ENCODE measurements at places on chromosomes 4 and X.

DNA sequence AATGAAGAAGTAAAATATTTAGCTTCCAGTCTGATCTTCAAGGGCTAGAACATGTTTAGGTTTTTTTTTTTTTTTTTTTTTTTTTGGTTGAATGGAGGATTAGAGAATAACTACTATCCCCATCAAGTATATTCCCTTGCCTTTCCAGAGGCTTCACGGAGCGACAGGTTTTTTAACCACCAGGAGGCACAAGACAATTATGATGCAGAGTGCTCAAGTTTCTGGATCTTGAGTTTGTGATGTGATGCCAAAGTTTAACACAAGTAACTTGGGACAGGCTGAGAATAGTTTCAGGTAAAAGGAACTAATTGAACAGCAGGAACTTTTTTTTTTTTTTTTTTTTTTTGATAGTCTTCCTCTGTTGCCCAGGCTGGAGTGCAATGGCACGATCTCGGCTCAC, 30.3 kb downstream of the CCNI start:
- peak; percentile 14 for DNase-seq

GRCh38 chr4:171602638-171603355, 210.4 kb upstream of the GALNTL6 start:
- DNase-seq, result no peak

GRCh38 chrX:110216027-110216426, 101.9 kb downstream of the AMMECR1 start:
- DNase-seq, result no peak

GRCh38 chr4:93317561-93317960, 511.0 kb upstream of the ATOH1 start:
- no peak for DNase-seq

DNA sequence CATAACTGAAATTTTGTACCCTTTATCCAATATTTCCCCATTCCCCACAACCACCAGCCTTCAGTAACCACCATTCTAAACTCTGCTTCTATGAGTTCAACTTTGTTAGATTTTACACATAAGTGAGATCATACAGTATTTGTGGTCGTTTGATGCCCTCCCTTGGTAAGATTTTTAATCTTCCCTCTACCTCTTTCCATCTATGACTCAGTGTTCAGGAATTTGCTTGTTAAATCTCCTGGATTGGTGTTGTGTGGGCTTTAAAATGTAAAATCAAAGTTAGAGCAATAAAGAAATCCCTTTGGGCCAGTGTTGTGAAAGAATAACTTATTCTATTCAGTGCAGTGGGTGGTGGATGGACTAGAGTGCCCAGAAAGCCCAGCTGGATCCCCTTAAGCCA, 37.4 kb downstream of the SLC16A2 start:
- no peak for DNase-seq

DNA sequence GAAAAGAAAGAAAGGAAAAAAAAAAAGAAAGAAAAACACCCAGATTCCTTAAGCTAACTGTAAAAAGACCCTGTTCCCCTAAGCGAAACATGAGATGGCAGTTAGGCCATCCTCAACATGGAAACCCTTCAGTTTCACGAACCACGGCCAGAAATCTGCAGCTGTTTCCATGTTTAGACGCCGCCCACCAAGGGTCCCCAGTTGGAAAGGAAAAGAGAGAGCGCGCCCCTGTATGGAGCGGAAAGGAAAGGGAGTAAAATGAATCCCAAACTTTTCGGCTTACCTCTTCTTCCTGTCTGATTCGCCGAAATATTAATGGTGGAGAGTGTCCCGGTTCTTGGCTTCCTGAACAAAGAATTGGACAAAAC, 38.3 kb downstream of the MGARP start:
- DNase-seq, result no peak

DNA sequence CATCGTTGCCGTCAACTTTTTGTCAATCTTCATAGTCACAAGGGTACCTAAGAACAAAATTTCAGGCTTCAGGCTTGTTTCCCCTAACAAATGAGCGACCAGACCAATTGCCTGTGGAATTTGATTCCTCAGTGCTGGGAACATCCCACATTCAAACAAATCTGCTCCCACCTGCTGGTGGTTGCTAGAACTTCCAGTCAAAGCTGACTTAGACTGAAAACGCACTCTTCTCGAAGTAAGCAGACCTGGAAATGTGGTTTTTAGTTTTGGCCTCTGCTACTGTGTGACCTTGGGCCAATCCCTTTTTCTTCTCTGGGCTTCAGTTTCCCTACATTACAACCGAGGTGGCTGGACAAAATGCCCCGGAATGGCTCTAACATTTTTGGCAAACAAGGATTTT, 1.8 kb upstream of the GABRQ start:
- peak; percentile 25 for DNase-seq

DNA sequence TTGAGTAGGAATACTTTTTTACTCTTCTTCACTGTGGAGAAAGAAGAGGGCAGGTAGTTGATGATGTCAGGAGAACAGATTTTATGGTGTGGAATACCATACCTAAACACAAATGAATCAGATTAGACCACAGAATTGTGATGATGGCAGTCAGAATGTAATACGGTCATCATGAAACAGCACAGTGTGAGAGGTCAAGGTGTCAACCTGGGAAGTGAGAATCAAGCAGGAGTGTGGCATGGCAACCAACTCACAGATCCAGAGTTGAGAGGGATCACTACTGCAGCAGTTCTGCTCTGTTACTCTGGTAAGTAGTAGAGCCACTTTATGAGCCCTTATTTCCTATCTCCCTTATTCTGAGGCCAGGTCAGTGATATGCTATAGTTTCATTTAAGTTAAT, 27.7 kb downstream of the METTL14 start:
- no peak for DNase-seq

GRCh38 chr4:76216524-76216923, 2.9 kb upstream of the SCARB2 start:
- DNase-seq, result no peak

- no peak for DNase-seq
These were observed 24.4 kb downstream of the UGT2A3 start for GRCh38 chr4:68927165-68927564.

- no peak for DNase-seq
These were observed 34.2 kb downstream of the ELOVL6 start for GRCh38 chr4:110164251-110164650.

DNA sequence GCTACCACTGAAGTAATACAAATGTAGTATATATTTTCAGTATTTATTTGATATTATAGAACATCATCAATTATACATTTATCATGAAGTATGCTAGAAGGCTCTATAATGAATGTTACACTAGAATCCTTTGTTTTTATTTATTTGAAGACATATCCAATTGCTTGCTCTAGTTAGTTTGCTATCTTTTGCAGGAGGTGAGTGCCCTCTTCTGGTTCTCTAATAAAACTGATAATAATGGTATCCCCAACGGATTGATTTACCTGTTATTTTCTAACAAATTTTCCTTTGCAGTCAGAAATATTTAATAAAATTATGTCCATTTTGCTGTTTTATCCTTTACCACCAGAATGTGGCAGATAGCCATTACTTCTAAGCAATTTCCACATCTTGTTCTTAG, 274.3 kb upstream of the TACR3 start:
- DNase-seq, result peak; percentile 2

DNA sequence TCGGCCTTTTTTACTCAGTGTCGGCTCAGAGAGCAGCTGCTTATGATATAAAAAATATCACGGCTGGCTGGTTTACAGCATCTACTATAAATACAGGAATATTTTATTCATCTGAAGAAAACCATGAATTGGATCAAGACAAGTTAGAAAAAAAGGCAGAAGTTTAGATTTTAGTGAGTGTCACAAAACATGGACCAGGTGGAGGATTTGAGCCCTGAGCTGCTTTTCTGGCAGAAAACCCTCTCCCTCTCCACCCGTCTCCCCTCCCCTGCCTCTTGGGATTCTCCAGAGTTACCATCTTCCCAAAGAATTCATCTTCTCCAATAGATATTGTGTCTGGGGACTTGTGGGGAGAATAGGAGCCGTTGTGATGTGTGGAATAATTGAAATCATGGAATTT, 142.8 kb upstream of the RAI2 start:
- no peak for DNase-seq

- no peak for DNase-seq
These were observed 386.1 kb upstream of the CNKSR2 start for GRCh38 chrX:20988118-20988517.

DNA sequence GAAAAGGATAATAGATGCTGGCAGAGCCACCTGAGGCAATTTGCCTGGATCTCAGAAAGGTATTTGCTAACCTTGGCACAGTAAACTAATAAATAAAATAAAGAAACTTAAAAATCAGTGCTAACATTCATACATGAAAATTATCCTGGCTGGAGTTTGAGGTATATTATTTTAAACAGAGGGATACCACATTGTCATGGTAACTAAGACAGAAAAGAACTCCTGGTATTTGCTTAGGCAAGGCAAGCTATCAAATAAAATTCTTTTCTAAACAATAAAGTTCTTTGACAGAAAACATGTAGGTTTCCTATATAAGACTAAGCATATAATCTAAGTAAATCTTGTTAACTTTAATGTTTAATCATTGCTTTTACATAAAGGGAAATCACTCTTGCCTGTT, 218.8 kb downstream of the MAGEB17 start:
- no peak for DNase-seq

DNA sequence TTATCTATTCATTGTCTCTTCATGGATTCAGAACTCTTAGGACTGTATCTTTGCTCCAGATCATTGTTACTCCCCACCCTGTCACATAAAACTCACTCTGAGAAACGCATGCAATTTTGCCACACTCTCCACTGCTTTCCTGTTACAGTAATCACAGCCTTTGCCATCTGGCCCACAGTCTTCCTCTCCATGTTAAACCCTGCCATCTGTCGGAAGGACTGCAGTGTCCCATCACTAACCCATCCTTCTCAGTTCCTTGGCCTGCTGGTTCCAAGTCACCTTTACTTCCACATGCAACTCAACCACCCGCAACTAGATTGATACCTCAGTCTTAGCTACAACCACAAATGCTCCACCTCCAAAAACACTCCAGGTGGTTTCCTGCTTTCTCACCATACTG, 308.7 kb upstream of the FAM241A start:
- no peak for DNase-seq

GRCh38 chrX:18900401-18900976, 83.4 kb downstream of the PHKA2 start:
- DNase-seq, result no peak

- DNase-seq, result no peak
These were observed 29.8 kb downstream of the MSN start for GRCh38 chrX:65697211-65697641.

DNA sequence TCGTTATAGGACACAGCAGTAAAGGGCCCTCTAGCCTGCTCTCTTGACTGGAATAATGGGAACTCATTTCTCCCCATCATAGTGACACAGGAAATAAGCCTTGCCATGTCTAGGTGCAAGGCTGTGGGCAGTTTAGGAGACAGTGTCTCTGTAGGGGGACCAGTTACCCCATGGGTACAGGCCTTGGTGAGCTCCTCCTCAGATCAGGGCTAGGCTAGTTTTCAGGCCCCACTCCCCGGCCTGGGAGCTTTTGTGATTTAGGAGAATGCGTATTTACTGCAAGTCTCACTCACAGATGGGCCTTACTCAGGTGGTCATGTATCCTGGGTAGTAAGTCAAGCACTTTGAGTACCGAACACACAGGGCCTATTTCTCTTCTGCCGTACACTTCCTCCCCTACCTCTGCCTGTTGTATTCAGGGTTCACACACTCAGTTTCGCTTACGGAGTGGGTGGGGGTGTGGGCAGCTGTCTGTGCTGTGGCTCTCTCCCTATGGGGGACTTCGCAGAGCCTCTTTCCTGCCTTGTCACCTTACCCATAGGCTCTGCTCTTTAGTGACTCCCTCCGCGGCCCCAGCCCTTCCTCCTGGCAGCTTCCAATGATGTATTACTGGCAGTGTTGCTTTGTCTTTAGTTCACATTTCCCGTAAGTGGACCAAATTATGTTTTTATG, 34.2 kb downstream of the FAM193A start:
- no peak for DNase-seq

DNA sequence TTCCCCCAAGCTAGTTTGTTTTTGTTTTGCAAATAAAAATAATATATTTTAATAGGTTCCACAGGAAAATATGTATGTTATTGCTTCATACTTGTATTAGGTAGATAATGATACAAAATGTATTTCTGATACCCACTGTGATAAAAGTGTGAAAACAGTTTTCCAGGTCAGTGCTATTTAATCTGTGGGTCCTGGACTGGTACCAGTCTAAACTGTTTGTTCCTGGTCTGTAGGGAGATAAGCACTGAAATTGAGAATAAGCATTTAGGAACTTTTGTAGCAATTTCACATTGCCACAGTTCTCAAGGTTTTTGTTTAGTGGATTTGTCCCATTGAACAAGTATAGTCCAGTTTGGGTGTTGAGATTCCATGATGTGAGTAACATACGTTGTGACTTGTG, 110.5 kb downstream of the PDLIM5 start:
- no peak for DNase-seq

GRCh38 chrX:39930786-39931528, 166.8 kb downstream of the BCOR start:
- DNase-seq, result no peak

GRCh38 chrX:72025236-72025770, 106.4 kb downstream of the RTL5 start:
- DNase-seq, result no peak

DNA sequence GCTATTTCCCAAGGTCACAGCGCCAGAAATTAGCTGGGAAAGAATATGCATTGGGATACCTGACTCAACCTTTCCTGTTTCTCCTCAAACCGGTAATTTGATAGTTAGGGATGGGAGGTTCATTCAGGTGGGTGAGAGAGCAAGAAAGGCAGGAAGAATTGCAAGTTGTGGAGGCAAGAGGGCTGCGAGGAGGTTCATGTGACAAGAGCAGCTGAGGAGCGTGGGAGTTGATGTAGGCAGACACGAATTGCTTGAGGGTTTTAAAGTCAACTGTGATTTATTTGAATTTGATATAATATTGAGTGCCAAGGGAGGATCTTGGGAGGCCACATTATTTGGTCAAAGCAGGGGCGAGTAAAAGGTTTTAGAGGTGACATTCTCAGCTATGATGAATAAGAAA, 329.0 kb downstream of the STIM2 start:
- DNase-seq, result no peak

GRCh38 chrX:112043997-112044396, 38.6 kb downstream of the TRPC5 start:
- DNase-seq, result peak; percentile 8

DNA sequence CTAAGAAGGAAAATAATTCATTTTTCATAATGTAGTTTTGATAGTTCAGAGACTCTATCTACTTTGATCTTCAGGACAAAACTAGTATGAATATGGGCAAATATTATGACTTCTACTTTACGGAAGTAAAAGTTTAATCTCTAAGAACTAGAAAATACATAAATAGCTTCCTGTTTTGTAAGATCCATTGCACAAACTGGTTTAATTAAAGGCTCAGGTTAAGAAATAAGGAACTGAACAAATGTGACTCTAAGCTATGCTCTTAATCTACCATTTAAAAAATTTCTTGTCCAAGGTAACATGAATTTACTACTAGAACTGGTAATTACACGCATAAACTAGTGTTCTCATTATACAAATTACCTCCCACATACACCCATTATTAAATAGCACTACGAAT, 360.6 kb downstream of the INPP4B start:
- peak; percentile 5 for DNase-seq

GRCh38 chr4:146511381-146511780, 10.4 kb downstream of the SLC10A7 start:
- DNase-seq, result peak; percentile 35

- no peak for DNase-seq
These were observed 51.9 kb downstream of the CCNI start for GRCh38 chr4:77023920-77024319.

GRCh38 chr4:41132055-41132683, 82.2 kb downstream of the APBB2 start:
- no peak for DNase-seq

- DNase-seq, result no peak
These were observed 91.9 kb upstream of the MAPK10 start for GRCh38 chr4:86451560-86452330.

Data from hematopoietic multipotent progenitor cell treated with erythropoietin and hydrocortisone succinate and interleukin-3 and kit ligand, for 8 days (in vitro differentiated cells).